Testis (tissue), 5 donors: ENCODE measurements at places on chromosomes 3 and 15. TPM values are rescaled to one million over a fixed set of nuclear protein-coding genes. Genes with fewer than 3 reads are reported as not detected.

- no peak for DNase-seq
- no peaks in the 10 kb centered on the region for H3K27me3 ChIP-seq
- no peak overlapping the region for H3K27ac ChIP-seq
- H3K4me3 ChIP-seq: no peak overlapping the region
- H3K36me3 ChIP-seq: no peaks in the 10 kb centered on the region
Measured at GRCh38 chr3:153291059-153291685, 129.1 kb downstream of the RAP2B start.

GRCh38 chr3:188633206-188633605 lies 479.2 kb downstream of the LPP start:
- H3K27me3 ChIP-seq: no peaks in the 10 kb centered on the region
- no peaks in the 10 kb centered on the region for H3K4me1 ChIP-seq
- DNase-seq: no peak
- no peaks in the 10 kb centered on the region for H3K36me3 ChIP-seq

GRCh38 chr3:114691871-114692270 lies 398.0 kb downstream of the TIGIT start:
- no peaks in the 10 kb centered on the region for H3K4me1 ChIP-seq
- no peak for DNase-seq
- no peak overlapping the region for H3K4me3 ChIP-seq
- H3K27ac ChIP-seq: no peak overlapping the region
- no peaks in the 10 kb centered on the region for H3K36me3 ChIP-seq

DNA sequence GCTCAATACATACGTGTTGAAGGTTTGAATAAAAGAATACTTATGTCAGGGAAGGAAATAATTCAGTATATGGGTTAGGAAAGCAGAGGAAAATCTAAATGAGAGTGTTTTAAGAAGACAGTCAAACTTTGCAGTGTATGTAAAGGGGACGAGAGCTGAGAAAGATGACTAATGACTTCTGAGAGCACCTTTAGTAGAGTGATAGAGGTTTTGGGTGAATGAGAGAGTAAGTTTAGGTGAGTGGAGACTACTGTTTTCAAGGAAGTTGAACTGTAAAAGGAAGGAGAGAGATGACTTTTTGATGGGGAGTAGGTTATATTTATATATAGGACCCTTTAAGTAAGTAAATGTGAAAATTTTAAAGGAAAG lies 9.4 kb downstream of the TBC1D23 start:
- no peak overlapping the region for H3K4me3 ChIP-seq
- no peaks in the 10 kb centered on the region for H3K36me3 ChIP-seq
- no peak for DNase-seq
- no peaks in the 10 kb centered on the region for H3K27me3 ChIP-seq
- peaks cover 13% of the 10 kb centered on the region for H3K4me1 ChIP-seq

- H3K36me3 ChIP-seq: no peaks in the 10 kb centered on the region
- no peak overlapping the region for H3K27ac ChIP-seq
- no peak for DNase-seq
- no peak overlapping the region for H3K4me3 ChIP-seq
Measured at GRCh38 chr15:70291305-70292075, 193.8 kb upstream of the TLE3 start.

DNA sequence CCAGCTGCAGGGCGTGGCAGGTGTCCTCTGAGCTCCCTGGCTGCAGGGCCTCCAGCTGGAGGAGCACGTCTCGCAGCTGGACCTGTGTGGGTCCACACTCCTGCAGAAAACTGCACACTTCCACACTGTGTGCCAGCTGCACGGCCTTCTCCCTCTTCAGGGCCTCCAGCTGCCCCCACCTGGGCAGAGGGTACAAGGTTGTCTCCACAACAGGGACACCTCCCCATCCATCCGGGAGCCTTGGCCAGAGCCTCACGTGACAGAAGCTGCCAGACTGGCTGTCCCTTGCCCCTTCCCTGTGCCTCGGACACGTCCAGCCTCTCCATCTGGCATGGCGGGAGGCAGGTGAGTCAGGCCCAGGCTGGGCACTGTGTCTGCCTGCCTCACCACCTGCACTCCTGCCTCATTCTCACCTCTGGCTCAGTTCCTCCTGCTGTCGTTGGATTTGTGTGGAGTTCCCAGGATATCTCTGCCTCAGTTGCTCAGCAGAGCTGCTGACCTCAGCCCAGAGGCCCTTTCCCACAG lies 14.5 kb downstream of the SPTBN5 start:
- H3K4me1 ChIP-seq: peaks cover 16% of the 10 kb centered on the region
- no peaks in the 10 kb centered on the region for H3K36me3 ChIP-seq
- no peak overlapping the region for H3K4me3 ChIP-seq

- H3K4me3 ChIP-seq: no peak overlapping the region
- peaks cover 15% of the 10 kb centered on the region for H3K4me1 ChIP-seq
- peak; percentile 45 for DNase-seq
- no peaks in the 10 kb centered on the region for H3K36me3 ChIP-seq
- H3K27ac ChIP-seq: peak overlapping the region; percentile 57
Measured at GRCh38 chr3:139893267-139893962, 41.6 kb upstream of the CLSTN2 start.

DNA sequence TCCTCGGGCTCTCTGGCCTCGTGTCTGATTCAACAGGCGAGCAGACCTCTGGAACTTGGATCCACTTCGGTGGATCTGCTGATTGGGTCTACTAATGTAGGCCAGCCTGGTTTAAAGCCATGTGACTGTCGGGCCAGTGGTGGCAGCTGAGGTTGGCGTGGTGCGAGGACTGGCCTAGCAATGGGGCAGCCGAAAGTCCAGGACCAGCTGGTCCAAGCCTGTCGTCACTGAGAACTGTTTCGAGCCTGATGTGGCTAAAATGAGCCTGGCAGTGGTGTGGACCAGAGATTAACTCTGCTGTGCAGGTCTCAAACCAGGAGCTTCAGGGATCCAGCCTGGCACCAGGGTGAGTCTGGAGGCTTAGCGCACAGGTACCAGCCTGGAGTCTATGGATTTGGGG lies 56.4 kb upstream of the ROBO1 start:
- no peaks in the 10 kb centered on the region for H3K27me3 ChIP-seq
- H3K27ac ChIP-seq: no peak overlapping the region
- no peaks in the 10 kb centered on the region for H3K36me3 ChIP-seq
- H3K4me3 ChIP-seq: no peak overlapping the region
- no peaks in the 10 kb centered on the region for H3K4me1 ChIP-seq
- no peak for DNase-seq

DNA sequence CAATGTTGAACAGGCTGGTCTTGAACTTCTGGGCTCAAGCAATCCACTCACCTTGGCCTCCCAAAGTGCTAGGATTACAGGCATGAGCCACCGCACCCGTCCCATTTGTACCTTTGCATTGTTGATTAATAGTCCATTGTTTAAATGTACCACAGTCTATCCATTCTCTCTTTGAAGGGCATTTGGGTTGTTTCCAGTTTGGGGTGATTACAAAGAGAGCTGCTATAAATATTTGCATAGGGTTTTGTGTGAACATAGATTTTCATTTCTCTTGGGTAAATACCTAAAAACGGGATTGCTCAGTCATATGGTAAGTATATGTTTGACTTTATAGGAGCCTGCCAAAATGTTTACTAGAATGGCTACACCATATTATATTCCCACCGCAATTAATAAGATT lies 13.7 kb upstream of the PTPRG start:
- DNase-seq: no peak
- no peaks in the 10 kb centered on the region for H3K27me3 ChIP-seq
- no peak overlapping the region for H3K27ac ChIP-seq
- H3K4me1 ChIP-seq: no peaks in the 10 kb centered on the region

GRCh38 chr15:70192041-70192440 lies 94.3 kb upstream of the TLE3 start:
- no peak overlapping the region for H3K4me3 ChIP-seq
- H3K4me1 ChIP-seq: peaks cover 14% of the 10 kb centered on the region
- H3K27me3 ChIP-seq: no peaks in the 10 kb centered on the region
- DNase-seq: no peak
- H3K36me3 ChIP-seq: no peaks in the 10 kb centered on the region
- H3K27ac ChIP-seq: no peak overlapping the region

The SHC4 gene
- total RNA-seq: 52.0 TPM

The SMCO1 gene
- 0.24 TPM for total RNA-seq

The SLC28A2 gene
- total RNA-seq: not detected

The KIF15 gene
- total RNA-seq: 26.5 TPM

The CORO2B gene
- total RNA-seq: 1.4 TPM

The MYD88 gene
- total RNA-seq: 22.3 TPM

The GUCA1C gene
- 0.87 TPM for total RNA-seq

The C3orf22 gene
- 61.4 TPM for total RNA-seq

The AMOTL2 gene
- total RNA-seq: 61.0 TPM

The ARPIN gene
- total RNA-seq: 14.3 TPM

The TRPM1 gene
- 4.4 TPM for total RNA-seq

The ABI3BP gene
- total RNA-seq: 8.7 TPM

The CP gene
- total RNA-seq: 10.3 TPM

The ADGRG7 gene
- total RNA-seq: 0.16 TPM
